Activated CD4-positive, alpha-beta T cell treated with anti-CD3 and anti-CD28 coated beads, Interleukin-2, Interleukin-6, amounts not matched to agents 100 ng/mL and 50 ng/mL, durations not matched to agents 16 hours and 8 hours (primary cell): ENCODE measurements at places on chromosomes 7 and 10.
A peak's percentile ranks its signal among the peaks of the same experiment; 100 is the strongest.

DNA sequence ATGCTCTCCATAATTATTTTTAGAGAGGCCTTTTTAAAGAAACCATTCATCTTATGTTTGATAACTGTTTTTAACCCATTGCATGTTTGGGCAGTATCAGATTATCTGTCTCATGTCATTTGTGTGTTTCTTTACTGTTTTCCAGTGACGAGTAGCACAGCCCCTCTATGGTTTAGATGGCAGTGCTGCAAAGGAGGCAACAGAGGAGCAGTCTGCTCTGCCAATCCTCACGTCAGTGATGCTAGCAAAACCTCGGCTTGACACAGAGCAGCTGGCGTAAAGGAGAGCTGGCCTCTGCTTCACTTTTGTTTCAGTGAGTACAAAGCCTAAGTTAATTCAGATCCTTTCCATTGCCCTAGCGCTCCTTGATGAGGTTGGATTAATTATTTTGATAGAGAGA lies 80.4 kb upstream of the GARIN1A start:
- no peak for DNase-seq

GRCh38 chr10:88293073-88293472 lies 290.0 kb downstream of the RNLS start:
- no peak for DNase-seq

GRCh38 chr7:130490888-130491804 lies 739 bp upstream of the MEST start:
- DNase-seq = peak; percentile 21

DNA sequence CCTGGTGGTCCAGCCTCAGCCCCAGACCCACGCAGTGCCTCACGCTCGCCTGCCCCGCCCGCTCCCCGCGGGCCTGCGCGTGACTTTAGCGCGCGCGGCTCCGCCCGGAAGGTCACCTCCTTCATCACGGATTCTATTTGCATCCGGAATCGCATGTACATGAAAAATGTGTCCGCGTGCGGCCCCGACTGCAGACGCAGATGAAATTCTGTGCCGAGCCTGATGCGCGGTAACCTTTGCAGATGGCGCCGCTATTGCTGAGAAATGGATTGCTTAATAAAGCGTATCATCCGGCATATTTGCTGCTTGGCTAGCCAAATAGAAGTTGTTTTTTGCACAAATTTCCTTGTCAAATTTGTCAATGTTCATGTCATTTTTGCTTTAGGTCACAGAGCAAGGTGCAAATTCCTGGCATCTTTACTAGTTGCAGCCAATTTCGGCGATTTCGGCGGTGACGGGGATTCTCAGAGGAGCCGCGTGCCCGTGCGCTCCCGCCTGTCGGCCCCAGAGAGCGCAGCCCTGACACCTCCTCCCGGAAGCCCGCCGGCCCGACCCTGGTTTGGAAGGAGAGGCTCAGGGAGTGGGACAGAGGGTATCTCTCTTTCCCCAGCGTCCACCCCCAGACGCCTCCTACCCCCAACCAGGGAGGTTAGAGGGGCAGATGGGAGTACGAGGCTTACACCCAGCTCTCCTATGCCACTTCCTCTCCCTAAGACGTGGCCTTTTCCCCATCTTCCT lies 85.9 kb upstream of the PAX2 start:
- DNase-seq = no peak

DNA sequence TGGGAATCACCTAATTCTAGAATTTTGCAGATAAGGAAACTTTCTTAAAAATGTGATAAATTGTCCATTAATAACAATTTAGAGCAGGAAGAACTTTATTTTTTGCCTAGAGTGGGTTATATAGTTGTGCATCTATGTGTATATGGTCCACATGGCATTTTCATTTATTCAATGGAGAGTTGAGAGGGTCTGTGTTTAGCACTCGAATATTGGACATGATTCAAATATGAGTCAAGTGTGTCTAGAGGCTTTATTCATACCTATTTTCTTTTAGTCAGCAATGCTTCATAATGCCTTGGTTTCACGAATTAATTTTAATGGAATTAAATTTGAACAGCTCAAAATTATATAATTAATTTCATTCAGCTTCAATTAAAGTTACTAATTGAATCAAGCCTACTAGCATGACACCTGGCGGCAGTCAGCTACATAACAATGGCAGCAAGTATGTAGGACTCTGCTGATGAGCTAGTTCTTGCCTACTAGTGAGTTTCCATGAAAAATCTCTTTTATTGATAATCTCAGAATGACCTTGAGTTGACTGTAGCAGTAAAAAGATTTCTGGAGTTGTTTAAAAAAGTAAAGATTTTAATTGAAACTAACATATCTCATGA lies 17.7 kb downstream of the MDFIC start:
- no peak for DNase-seq

DNA sequence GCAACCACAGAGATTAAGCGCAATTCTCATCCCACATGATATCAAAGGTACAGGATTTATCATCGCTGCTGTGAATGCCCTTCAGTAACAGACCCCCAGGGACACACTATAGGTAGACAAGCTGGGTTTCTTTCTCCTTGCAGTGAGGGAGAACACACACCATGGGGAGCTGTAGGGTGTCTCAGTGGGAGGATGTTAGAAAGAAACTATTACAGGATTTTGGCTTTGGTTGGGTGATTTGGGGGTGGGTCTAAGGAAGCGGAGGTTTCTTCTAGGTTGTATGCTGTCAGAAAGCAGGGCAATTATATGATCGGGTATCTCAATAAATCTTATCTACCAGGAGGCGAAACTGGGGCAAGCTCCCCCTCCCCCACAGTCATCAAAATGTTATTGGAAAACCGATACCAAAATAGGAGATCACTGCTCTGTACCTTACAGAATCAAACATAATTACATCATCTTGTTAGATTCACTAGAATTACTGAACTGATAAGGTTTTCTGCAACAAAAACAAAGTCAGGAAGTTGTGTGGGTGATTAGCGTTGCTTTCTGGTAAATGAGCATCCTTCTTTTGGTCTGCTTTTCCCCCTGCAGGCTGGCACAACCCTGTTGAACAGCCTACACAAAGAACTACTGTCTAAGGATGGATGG lies 209.7 kb downstream of the TEX36 start:
- no peak for DNase-seq

DNA sequence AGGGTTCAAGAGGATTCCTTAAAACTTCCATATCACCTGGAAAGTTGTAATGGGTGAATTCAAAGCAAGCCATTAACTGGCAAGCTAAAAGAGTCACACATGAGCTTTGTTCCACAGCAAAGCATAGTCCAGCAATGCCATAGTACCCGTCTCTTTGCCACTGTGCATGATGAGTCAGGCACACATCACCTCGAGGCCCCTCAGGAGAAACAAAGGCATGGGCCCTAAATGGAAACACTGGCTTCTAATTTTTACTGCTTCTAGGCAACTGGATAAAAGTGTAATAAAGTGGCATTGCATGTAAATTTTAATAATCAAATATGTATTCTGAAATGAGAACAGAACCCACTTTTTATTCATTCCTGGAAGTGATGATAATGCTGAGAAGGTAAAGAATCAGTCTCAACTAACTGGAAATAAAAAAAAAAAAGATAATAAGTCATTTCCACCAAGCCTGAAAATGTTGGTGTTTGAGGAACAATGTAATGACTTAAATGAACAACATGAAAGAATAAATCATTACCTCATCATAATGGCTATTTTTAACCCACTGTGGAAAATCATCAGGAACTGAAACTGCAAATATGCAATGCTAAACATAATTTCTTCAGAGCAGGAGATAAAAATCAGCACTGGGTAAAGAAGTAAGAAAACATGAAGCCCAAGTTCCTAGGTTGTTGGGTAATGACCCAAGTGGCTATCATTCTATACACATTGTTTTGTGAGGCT lies 104.9 kb downstream of the CDK6 start:
- peak; percentile 58 for DNase-seq

- DNase-seq = peak; percentile 30
These were observed 3.5 kb downstream of the NRCAM start for GRCh38 chr7:108452707-108453106.

GRCh38 chr7:92260248-92260781 lies 14.5 kb downstream of the ANKIB1 start:
- DNase-seq = peak; percentile 9

- no peak for DNase-seq
These were observed 564.5 kb downstream of the PTPRN2 start for GRCh38 chr7:158023157-158023556.

DNA sequence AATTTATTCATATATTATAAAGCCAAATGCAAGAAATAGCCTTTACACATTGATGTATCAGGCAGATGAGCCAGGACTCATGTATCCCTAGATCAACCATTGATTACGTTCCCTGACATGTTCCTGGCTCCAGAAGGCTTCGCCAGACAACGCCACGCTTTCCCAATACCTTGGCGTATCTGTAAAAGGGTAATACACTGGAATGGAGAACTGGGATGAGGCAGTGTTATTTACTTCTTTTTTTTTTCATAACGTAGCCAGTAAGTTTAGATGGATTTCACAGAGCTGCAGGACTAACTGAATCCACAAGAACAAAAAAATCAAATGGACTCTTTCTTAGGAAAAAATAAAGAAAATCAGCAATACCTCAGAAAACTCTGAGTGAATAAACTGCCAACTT lies 588.1 kb upstream of the SEMA3D start:
- DNase-seq = no peak

DNA sequence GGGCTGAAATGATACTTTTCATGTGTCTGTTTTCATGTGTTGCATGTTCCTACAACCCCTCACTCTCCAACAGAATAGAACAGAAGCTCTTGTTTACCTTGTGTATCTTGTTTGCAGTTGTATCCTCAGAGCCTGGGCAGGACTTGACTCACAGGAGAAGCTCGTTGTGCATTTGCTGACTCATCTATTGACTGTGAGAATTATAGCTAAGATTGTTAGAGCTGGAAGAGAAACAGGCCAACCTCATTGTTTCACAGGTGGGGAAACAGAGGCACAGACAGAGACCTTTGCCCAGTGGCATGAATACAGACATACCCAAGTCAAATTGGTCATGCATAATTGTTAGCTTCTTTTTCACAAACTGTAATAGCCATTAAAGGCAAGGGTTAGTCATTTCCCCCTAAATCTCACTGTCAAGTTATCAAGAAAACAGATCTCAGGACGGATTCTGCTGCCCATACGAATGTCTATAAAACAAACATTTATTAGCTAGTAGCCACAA lies 4.6 kb upstream of the TSPAN15 start:
- peak; percentile 43 for DNase-seq
